ENCODE measurements at places on chromosomes 13 and 19.

GRCh38 chr13:98556968-98557631, 19.8 kb downstream of the STK24 start:
- no peak for DNase-seq

DNA sequence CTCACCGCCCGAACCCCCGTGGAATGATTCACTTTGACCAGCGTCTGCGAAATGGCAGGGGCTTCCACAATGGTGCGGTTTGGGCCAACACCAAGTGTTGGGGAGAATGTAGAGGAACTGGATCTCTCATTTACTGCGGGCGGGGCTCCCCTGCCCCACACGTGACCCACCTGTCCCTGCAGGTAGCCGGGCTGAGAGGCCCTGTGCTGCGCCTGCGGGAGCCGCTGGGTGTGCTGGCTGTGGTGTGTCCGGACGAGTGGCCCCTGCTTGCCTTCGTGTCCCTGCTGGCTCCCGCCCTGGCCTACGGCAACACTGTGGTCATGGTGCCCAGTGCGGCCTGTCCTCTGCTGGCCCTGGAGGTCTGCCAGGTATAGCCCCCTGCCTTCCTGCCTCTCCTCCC, 5.8 kb upstream of the FLT3LG start:
- DNase-seq: no peak

- DNase-seq: no peak
These were observed 9.5 kb upstream of the MED26 start for GRCh38 chr19:16637535-16637934.

DNA sequence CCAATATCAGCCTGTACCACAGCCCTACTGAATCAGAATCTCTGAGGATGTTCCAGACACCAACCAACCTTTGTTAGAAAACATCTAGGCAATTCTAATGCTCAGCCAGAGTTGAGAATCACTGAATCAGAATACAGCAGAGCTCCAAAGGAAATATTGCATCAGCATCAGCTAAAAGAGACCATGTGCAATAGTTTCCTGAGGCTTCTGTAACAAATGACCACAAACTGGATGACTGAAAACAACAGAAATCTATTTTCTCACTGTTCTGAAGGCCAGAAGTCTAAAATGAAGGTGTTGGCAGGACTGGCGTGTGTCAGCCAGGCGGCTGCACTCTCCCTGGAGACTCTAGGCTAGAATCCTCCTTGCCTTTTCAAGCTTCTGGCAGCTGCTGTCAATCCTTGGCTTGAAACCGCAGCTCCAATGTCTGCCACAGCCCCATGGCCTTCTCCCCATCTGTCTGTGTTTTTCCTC, 1.2 kb upstream of the DCT start:
- DNase-seq: no peak

DNA sequence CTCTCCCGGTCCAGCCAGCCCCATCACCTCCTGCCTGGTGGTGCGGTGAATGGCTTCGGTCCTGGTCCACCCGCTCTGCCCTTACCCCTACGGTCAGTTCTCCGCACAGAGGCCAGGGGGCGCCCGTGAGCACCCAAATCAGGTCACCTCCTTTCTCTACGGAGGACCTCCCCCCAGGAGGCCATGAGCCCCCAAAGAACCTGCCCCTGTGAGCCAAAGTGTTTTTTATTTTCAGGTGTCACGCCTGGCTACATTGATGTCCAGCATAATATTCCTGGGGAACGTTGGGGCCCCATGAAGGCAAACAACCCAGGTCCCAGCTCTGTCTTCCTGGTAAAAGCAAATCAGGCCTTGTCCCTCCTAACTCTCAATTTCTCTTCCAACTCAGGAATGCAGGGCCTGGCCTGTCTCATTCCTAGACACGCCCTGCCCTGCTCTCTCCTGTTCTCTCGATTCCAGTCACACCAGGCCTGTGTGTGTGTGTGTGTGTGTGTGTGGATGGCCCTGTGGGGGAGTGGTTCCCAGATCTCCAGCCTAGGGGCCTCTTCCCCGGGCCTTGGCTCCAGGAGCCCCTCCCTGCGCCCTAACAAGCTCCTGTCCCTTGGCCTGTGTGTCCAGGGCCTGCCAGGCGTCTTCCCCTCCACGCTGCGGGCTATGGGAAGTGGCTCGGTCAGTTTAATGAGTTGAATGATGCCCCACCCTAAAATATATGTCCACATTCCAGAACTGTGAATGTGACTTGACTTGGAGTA, 9.7 kb upstream of the GIPC1 start:
- DNase-seq: peak; percentile 57

GRCh38 chr19:1945899-1946298, 4.9 kb downstream of the CSNK1G2 start:
- DNase-seq: no peak
